ENCODE measurements at places on chromosomes 7 and 10.

DNA sequence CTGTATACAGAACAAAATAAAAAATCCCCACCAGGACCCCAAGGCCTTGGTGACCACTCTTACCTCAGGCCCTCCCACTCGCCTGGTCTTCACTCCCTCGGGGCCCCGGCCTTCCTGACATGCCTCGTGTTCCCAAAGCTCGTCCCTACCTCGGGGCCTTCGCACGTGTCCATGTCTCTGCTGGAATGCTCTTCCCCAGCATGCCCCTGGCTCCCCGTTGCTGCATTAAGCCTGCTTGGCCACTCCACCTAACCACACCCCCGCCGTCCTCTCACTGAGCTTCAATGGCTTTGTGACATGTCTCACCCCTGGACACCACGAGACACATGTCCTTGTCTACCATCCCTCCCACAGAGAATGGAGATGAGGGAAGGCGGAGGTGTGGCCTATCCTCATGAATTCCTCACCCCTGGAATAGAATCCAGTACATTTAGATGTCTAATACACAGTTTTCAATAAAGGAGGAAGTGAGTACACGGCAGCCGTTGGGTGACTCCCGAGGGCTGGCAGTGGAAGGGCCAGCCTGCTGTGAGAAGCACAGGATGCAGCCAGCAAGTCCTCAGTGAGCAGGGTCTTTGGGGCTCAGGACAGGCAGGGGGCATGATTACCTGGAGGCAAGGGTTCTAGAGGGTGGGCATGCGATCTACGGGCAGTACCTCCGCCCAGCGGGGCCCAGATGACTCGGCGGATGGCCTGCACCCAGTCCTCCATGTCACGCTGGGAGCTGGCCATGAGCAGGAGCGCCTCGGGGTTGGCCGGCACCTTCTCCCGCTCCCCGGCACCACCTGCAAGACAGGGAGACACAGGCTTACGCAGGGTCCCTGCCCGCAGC lies 125.7 kb downstream of the ARHGAP22 start:
- DNase-seq: no peak

GRCh38 chr7:50317221-50317678 lies 12.7 kb downstream of the IKZF1 start:
- DNase-seq: no peak

DNA sequence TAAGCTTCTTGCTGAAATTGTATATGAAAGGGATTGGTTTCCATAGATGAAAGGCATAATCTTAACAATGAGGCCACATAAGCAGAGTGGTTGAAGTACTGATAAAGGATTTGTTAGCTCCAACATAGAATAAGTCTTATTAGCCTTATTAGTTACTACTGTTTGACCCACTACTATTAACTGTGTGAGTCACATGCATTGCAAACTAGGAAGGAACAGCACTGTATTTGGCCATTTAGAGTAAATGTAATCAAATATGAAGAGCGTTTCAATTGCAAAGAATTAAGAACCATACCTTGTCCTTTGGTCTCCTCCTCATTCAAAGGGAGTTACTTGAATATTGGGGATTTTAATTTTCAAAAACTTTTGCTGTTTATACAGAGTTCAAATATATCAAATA lies 428.9 kb downstream of the MDFIC start:
- no peak for DNase-seq

GRCh38 chr7:98913612-98914011 lies 35.3 kb downstream of the TRRAP start:
- DNase-seq: no peak

GRCh38 chr10:68419376-68419775 lies 12.3 kb upstream of the RUFY2 start:
- DNase-seq: no peak

- no peak for DNase-seq
Measured at GRCh38 chr7:100433276-100433591, 3.1 kb downstream of the PPP1R35 start.
